Stimulated activated CD4-positive, alpha-beta T cell treated with anti-CD3 and anti-CD28 coated beads, Interleukin-1b, Interleukin-23, amount 100 ng/mL, for 1 hour (primary cell): ENCODE measurements at places on chromosomes 12 and 14.

- DNase-seq: no peak
Observed at GRCh38 chr12:64392221-64392620, 1.7 kb upstream of the C12orf56 start.

- DNase-seq: peak; percentile 15
Observed at GRCh38 chr12:57280211-57281062, 29.4 kb upstream of the STAC3 start.

GRCh38 chr12:125225641-125226040, 160.4 kb downstream of the AACS start:
- DNase-seq: no peak

GRCh38 chr14:74919421-74920165, 3.5 kb downstream of the RPS6KL1 start:
- no peak for DNase-seq

GRCh38 chr12:59396919-59397318, 198.9 kb upstream of the SLC16A7 start:
- no peak for DNase-seq

GRCh38 chr12:104822941-104823340, 135.1 kb downstream of the SLC41A2 start:
- no peak for DNase-seq

- no peak for DNase-seq
Observed at GRCh38 chr12:6927379-6928021, at the start of gene ATN1. ATN1 (plus strand) TSS chr12:6927959; CDS start chr12:6934002, 6,043 bp downstream.
